ENCODE measurements at places on chromosomes 11 and 22.

GRCh38 chr11:69641681-69642548 is 959 bp downstream of the CCND1 start:
- DNase-seq, result no peak

- DNase-seq, result no peak
Measured at GRCh38 chr11:111635706-111636045, 33.4 kb downstream of the SIK2 start.

- DNase-seq, result no peak
Measured at GRCh38 chr11:16406226-16406625, 49.9 kb upstream of the SOX6 start.

GRCh38 chr11:75078233-75078632 is 18.4 kb downstream of the OR2AT4 start:
- DNase-seq, result no peak

DNA sequence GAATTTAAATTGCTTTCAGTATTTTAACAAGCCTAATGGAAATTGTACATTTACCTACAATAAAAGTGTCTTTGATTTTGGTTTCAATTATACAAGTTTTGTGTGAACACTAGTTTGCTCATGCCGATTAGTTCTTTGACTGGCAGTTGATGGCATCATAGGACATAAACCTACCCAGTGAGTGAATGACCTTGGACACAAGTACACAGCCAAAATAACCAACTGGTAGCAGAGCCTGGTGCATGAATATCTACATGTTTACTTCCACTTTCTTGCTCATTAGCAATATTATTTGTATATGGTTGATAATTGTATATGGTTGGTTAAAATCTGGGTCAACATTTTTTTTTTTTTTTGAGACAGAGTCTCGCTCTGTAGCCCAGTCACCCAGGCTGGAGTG is 37.8 kb downstream of the STIM1 start:
- no peak for DNase-seq

DNA sequence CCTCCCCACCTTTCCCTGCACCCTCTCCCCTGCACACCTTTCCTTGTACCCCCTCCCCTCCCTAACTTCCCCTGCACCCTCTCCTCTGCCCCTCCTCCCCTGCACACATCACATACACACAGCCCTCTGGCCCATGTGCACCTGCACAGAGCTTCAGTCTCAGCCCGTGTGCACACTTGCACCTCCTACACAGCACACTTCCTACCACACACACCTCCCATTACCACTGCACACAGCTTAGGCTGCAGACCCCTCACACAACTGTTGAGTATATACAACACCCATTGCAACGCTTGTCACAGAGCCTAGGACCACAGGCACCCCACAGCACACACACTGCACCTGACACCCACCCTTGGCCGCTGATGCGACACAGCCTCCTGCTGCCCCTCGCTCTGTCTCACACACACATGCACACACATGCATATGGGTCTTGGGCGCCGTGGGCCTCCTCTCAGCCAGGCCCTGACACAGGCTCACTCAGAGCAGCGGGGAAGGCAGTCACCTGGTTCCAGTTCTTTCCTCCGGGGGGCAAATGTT is 411 bp downstream of the SIGIRR start:
- no peak for DNase-seq

GRCh38 chr22:39292031-39292462 is 27.4 kb downstream of the RPL3 start:
- no peak for DNase-seq

- DNase-seq, result no peak
Measured at GRCh38 chr11:67633758-67634365, 4.1 kb upstream of the NUDT8 start.

GRCh38 chr11:77672264-77672663 is 34.7 kb upstream of the CLNS1A start:
- no peak for DNase-seq

DNA sequence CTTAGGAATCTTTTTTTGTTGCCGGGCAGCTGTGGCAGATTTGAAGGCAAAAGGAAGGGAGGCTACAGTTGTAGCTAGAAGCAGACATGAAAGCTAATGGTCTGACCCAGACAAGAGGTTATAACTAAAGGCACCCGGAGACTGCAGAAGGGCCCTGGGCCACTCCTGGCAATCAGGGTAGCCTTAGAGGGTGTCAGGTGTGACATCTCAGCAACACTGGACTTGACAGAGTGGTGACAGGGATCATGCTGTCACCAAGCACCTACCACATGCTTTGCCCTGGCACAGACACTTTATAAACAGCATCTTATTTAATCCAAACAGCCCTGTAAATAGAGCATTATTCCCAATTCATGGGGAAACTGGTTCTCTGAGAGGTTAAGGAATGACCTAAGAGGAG is 25.7 kb downstream of the TUB start:
- no peak for DNase-seq
